ENCODE measurements at places on chromosomes 7 and 10. TPM values are rescaled to one million over a fixed set of nuclear protein-coding genes. Genes with fewer than 3 reads are reported as not detected.

DNA sequence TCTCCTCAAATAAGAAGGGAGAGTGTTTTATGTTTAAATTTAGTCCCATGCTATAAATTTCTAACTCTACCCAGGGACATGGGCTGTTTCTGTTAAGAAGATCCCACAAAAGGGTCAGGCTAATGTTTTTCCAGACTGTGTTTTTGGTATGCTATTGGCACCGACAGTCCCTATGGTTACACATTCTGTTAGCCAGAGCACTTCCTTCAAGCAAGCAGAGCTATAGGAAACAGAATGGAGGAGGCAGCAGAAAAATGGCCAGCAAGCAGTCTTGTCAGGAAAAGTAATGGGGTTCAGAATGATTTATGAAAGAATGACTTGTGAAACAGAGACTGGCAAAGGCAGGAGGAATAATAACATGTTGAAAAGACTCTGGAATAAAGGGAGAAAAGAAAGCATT, 44.8 kb upstream of the PHYHIPL start:
- no peak for DNase-seq

- DNase-seq, result no peak
Measured at GRCh38 chr7:82469207-82469606, 25.6 kb upstream of the CACNA2D1 start.

DNA sequence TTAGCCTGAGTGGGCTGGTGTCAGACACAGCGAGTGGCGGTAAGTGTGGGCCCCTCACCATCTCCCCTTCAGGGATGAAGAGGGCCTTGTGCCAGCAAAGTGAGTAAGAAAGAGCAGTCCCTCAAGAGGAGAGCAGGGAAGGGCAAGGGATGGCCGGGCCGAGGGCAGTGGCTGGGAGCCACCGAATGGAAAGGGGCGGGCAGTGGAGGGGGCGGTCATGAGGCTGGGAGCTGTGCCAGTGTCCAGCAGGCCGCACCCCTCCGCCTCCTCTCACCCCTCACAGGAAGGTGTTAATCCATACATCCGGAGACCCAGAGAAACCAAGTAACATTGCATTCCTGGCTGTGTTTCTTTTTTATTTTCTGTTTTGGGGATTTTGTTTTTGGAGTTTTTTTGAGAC, 28.6 kb upstream of the RASGEF1A start:
- DNase-seq, result no peak

DNA sequence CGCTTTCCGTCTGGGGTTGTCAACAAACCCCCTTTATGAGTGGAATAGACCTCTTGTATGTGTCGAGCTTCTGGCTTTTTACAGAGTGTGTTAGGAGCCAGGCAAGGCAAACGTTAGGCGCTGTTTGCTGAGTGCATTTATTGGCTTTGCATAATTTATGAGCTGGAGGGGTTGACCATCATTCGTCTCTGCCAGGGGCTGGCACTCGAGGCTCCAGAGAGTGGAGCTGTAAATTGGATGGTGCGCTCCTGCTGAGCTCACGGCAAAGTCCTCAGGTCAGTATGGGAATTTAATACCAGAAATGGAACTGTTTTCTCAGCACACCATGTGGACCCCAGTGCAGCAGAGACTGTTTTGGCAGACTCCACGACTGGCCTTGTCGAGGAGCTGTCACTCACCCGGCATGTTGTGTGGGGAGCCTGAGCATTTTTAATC, 699.4 kb upstream of the GALNT17 start:
- DNase-seq, result no peak

DNA sequence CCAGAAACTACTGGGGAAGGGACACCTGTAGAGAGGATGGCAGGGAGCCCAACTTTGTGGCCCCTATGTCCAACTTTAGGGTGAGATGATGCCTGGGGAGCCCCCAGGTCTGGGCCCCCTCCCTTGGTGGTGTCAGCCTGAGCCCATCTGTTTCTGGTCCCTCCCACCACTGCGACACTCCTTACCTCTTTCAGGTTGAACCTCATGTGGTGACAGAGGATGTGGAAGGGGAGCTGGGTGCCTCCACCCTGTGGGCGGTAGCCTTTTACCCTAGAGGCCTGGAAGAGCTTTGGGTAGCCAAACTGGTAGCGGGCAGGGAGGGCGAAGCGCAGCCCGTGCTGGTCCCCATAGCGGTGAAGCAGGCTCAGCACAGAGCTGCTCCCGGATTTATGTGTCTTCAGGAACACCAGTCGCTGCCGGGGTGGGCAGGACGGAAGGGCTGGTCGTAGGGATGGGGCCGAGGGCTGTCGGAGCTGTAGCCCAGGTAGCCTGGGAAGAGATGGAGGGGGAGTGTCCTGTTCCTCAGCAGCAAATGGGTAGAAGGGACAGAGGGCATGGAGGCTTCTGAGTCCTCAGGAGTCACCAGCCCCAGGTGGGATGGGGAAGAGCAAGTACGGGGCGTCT, 2.0 kb downstream of the GAL3ST4 start:
- peak; percentile 49 for DNase-seq

- no peak for DNase-seq
Measured at GRCh38 chr10:115214829-115215228, 121.7 kb downstream of the ATRNL1 start.

DNA sequence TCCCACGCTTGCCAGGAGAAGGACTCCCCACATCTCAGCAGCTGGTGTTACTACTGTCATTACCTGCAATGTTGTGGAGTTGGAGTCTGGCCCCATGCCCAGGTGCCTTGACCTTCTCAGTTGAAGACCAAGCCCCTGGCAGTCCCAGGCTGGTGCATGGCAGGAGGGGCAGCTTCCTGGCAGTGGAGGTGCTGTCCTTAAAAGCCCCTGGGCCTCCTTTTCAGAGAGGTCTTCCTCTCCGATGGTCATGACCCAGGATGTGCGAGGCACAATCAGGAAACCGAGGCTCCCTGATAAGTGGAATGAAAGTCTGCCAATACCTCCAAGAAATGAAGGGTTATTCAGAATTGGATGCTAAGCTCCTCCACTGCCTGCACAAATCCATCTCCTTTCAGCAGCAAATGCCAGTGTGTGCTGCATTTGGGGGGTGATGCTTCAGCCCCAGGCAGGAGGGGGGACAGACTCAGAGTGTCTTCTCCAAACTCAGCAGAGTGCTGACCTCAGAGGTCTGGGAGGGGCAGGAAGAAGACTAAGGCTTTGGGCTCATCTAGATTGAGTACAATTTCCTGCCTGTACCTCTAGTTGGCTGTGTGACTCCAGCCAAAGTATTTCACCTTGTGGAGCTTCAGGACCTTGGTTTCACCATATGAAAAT, 97.0 kb upstream of the DDC start:
- peak; percentile 7 for DNase-seq

GRCh38 chr10:4240608-4241197, 455.7 kb upstream of the KLF6 start:
- DNase-seq, result no peak

DNA sequence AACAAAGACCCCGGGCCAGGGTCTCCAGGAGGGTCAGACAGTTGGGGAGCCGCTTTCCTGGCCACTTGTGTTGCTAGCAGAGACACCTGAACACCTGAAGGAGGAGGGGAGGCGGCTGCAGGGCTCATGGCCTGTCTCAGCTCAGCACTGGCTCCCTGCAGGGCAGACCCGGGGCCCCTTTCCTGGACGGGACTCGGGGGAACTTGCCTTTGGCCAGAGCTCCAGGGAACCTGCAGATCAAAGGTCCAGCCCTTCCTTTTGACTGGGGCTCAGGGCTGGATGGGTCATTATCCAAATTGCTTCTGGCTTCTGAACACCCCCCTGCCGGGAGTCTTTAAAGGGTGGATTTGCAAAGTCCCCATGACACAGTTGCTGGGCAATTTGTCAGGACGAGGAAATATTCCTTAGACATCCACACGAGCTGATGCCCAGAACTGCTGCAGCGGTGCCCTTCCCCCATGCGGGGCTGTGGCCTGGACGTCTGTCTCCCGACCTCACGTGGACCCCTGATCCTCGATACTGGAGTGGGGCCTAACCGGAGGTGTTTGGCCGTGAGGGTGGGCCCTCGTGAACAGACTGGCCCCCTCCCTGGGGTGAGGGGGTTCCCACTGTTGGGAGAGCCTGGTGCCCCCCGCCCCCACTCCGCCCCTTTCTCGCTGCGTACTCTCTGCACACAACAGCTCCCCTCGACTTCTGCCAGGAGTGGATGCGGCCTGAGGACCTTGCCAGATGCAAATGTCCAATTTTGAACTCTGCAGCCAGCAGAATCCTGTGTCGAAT, 194.3 kb downstream of the ELFN1 start:
- DNase-seq, result peak; percentile 73

GRCh38 chr10:117419921-117420320, 44.7 kb upstream of the PDZD8 start:
- no peak for DNase-seq

GRCh38 chr7:148747274-148747673, 48.6 kb downstream of the CUL1 start:
- peak; percentile 92 for DNase-seq

DNA sequence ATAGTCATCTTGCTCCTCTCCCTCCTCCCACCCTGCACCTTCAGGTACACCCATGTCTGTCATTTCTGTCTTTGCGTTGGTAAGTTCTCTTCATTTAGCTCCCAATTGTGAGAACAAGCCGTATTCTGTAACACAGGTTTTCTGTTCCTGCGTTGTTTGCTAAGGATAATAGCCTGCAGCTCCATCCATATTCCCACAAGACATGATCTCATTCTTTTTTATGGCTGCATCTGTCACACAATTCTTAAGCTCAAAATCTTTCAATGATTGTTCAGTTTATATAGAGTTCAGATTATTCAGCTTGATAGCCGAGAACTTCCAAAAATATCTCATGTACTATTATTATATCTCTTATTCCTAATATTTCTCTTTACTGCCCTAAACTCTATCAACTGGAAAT, 16.0 kb upstream of the TMEM168 start:
- DNase-seq, result no peak

GRCh38 chr10:84563355-84563754, 235.0 kb downstream of the CCSER2 start:
- DNase-seq, result no peak

- DNase-seq, result no peak
Measured at GRCh38 chr10:123890226-123890625, 1.4 kb downstream of the CPXM2 start.

- no peak for DNase-seq
Measured at GRCh38 chr7:75887669-75888369, 9.0 kb downstream of the RHBDD2 start.

DNA sequence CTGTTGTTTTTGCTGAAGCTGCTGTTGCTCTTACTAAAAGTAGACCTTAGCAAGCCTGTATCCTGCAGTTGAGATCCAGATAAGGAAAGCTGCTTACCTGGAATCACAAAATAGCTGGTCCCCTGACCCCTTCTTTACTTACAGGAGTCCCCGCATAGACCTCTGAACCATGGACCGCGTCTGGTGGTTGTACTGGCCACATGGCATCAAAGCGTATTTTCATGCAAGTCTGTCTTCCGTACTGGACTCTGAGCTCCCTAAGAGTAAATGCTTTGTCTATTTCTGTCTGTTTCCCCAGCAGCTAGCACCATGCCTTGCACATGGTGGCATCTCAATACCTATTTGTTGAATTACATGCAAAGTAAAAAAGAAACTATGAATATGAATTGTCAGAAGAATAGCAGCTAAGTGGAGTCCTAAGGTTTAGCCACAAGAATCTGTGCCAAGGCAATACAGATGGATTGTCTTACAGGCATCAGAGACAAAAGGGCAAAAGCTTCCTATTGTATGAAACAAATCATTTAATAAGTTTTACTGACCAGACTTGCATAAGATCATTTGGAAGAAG, 159.2 kb downstream of the PAXIP1 start:
- no peak for DNase-seq

- no peak for DNase-seq
Measured at GRCh38 chr7:8208816-8209215, 53.2 kb downstream of the ICA1 start.

GRCh38 chr7:75687246-75688088, 51.3 kb downstream of the HIP1 start:
- DNase-seq, result no peak

DNA sequence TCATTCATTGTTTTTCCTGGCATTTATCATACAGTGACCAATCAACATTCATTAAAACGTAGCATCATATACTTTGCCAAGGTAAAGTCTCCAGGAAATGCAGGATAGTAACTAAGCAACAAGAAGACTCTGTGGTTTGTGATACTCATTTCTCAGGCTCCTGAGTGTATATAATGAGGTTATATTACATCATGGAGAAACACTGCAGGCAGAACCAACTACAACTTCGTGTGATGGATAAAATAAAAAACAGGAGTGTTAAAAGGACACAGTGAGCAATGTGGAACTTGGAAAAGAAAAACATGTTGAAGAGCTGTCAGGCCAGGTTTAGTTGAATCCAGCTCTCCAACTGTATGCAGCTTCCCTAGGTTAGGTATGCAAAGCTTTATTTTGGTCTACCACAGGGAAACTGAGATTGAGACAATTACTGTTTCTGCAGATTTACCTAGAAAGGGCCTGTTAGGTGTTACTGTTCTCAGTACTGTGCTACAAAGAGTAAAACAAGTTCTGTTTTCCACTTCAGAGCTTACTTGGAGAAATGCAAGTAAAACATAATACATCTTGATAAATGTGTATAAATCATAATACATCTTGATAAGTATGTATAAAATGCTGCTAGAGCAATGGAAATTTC, 7.8 kb upstream of the CCNY start:
- no peak for DNase-seq

DNA sequence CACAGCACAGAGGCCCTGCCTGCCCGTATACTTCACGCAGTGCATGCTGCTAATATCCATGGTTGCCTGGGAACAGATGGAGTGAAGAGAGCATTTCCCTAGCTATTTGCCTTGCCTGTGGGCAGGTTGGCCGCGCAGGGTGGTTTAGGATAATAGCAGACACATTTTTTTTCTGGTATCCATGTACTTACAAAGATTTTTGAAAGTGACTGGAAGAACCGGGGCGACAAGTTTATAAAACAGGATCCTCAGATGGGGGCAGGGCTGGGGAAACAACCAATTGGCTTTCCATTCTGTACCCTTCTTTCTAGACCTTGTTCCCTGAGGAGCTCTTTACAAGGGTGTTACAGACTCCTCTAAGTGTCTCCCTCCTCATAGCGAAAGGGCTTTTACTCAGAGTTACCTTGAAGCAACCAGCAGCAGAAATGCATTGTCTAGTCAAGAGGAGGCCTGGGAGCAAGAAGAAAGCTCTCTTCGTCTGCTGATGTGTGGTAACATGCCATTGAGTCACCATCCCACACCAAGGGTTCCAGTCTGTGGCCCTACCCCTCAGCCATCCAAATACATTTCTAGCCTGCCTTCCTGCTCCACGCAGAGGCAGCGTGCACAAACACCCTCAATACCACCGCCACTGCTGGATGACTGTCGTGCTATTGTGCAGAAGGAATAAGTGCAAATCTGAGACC, 31.5 kb downstream of the MTURN start:
- no peak for DNase-seq

- no peak for DNase-seq
Measured at GRCh38 chr7:36604806-36605205, 119.5 kb downstream of the AOAH start.

- no peak for DNase-seq
Measured at GRCh38 chr7:125450749-125451148, 521.1 kb upstream of the POT1 start.

The SPDYE8 gene
- total RNA-seq, result not detected

The CDC14C gene
- total RNA-seq, result not detected

The HKDC1 gene
- not detected for total RNA-seq

The TMEM72 gene
- total RNA-seq, result not detected

The PAOX gene
- total RNA-seq, result 9.7 TPM

The TMEM184A gene
- 4.5 TPM for total RNA-seq

The PNLIPRP3 gene
- not detected for total RNA-seq

The CDK14 gene
- total RNA-seq, result 11.4 TPM

The INA gene
- total RNA-seq, result 3.7 TPM

The PRSS37 gene
- not detected for total RNA-seq

All from endodermal cell (in vitro differentiated cells).